ENCODE measurements at places on chromosomes 3 and 15.

DNA sequence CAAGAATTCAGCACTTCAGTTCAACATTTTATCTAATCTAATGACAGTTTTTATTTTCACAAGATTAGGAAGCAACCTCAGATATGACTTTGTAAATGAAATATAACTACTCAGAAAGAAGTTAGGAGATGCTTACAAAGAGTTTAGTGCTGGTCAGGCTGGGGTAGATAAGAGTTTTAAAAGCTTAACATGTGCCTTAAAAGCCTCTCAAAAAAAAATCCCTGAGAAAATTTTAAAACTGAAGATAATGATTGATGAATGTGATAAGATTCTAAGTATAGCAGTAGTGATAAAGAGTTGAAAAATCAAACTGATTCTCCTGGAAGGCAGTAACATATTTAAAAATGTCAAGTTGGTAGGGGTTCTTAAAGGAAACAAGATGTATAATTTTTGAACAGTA lies 478.2 kb downstream of the NLGN1 start:
- no peak for DNase-seq

- DNase-seq: no peak
Measured at GRCh38 chr3:120432150-120432860, 18.5 kb downstream of the FSTL1 start.

GRCh38 chr3:115321400-115321805 lies 174.3 kb upstream of the ZBTB20 start:
- DNase-seq: no peak

GRCh38 chr3:105866656-105867653 lies 1.9 kb downstream of the CBLB start:
- no peak for DNase-seq

DNA sequence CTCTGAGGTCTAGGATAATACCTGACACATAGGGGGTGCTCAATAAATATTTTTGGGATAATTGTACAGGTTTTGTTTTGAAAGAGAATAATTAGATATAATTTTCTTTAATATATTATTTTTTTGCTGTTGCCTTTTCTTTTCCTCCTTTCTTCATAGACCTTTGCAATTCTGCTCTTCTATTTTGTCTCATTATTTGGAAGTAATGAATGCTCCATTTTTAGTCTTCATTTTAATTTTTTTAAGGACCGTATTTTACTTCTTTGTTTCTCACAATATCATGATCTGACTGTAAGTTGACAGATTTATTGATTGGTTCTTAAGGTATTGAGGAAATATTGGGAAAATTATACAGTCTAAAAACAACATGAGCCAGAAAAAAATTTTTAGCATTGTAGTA lies 150.5 kb upstream of the TMC3 start:
- no peak for DNase-seq

DNA sequence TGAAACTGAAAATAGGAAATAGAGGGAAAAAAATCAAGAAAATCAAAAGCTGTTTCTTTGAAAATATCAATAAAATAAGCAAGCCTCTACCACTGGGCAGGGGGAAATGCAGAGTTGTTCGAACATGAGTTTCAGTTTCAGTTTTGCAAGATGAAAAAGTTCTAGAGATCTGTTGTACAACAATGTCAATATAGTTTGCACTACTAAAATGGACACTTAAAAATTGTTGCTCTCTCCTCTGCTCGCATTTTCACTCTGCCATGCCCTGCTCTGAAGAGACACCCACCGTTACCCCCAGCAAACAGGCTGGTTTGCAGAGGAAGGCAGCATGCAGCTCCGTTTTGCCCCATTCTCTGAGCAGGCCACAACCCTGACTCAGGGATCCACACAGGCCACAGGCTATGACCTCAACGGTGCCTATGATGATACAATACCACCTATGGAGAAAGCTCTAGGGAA lies 64.5 kb downstream of the ZNF148 start:
- no peak for DNase-seq

DNA sequence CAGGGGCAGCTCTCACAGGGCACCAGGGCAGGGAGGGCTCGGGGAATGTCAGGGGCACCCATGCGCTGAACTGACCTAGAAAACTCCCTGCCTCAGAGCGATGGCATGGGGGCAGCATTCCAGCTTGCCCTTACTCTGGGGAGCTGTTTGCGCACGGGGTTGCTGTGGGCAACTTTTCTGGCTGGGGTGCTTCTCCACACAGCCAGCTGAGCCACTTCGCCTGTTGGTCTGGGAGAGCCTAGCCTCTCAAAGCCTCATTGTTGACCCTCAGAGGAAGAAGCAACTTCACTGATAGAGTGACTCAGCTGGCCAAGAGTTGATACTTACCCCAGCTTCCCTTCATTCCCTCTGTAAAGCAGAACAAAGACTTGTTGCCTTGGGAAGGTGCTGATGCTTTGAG lies 42.6 kb upstream of the MRPS22 start:
- DNase-seq: no peak

All from NCI-H187 (cell line).